ENCODE measurements at places on chromosomes 6 and 20. TPM values are rescaled to one million over a fixed set of nuclear protein-coding genes. Genes with fewer than 3 reads are reported as not detected.

DNA sequence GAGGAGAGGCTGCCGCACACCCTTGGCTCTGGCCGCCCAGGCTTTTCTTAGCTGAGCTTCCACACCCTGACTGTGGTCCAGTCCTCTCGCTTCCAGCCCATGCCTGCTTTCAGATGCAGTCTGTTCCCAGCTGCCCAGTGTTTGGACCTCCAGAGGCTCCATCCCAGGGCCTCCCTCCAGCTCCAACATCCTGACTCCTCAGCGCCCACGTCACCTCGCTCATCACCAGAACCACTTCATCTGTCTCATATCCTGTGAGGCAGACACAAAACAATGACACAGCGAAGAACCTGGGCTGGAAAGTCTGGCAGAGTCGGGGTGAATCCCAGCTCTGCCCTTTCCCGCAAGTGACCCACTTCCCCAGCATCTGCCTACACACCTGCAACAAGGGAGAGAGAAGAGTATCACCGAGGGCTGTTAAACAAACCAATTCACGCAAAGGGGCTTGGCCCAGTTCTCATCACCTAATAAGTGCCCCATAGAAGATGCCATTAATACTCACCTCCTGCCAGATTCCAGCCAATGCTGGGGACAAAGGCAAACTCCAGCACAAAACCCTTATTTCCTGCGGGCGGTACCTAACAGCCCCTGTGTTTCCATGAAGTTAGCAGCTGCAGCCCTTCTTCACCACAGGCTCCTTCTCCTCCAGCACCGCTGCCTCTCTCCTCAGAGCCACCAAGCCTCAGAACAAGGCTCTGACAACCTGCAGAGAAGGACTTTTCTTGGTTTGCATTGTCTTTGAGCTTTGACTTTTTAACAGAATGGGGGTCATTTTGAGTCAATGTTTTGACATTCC, 133.4 kb upstream of the CDH4 start:
- DNase-seq: no peak

DDO gene
- 0.73 TPM for polyA plus RNA-seq

DNA sequence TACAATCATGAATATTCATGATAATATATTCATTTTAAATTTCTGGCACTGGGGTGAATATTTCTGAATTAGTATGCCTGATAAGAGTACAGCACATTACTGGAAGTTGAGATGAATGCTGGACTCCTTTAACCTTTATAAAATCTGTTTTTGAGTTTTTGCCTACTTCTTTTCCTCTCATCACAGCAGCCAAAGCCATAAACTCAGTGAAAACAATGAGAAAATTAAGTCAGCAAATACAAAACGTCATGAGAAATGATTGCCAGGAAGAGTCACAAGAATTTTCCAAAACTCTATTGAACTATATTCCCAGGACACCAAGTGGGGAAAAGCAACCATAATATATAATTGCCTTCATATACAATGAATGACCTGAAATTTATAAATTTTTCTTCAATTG, 837.6 kb downstream of the TBC1D32 start:
- no peak for DNase-seq

GRCh38 chr20:40156600-40157317, 532.3 kb downstream of the MAFB start:
- DNase-seq: no peak

SLC17A4 gene
- 0.45 TPM for polyA plus RNA-seq

HLA-F gene
- polyA plus RNA-seq: 51.1 TPM

DNA sequence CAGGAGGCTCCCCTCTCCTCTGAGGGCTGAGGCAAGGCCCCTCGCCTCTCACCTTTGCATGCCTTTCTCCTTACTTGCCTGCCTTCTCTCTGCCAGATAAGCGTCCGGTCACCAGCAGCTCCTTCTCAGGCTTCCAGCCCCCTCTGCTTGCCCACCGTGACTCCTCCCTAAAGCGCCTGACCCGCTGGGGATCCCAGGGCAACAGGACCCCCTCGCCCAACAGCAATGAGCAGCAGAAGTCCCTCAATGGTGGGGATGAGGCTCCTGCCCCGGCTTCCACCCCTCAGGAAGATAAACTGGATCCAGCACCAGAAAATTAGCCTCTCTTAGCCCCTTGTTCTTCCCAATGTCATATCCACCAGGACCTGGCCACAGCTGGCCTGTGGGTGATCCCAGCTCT, 21.3 kb upstream of the PPARD start:
- DNase-seq: no peak

DNA sequence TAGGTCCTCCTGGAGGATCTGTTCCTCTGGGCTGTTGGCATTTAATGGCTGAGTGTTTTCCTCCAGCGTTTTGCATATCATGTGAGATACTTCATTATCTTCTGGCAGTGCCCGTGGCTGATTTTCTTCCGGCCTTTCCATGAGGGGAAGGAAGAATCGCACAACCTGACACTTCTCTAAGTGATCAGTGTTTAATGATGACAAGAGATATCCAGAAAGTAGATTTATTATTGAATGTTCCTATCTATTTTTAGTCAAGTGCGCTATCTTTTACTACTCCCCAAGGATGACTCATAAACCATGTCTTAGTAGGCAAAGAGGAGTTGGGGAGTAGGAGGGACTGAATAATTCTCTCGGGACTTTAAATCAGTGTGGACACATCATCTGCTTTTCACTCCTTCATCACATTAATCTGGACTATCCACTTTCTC, 149.7 kb downstream of the PLCB4 start:
- DNase-seq: no peak

DNA sequence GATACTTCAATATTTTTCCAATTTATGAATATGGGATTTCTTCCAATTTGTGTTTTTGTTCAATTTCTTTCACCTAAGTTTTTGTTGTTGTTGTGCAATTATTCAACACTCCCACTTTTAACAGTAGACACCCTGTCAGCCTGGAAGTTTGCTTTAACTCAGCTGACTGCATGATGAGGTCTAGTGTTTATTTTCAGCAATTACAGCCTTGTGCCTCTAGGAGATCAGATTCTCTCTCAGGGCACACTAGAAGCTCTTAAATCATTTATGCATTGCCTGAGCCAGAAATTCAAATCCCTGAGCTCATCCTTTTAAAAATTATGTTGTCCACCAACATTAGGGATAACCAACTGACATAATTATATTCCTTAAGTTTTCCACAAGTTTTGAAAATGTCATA, 85.7 kb downstream of the MRAP2 start:
- DNase-seq: no peak

RAET1L gene
- polyA plus RNA-seq: not detected

DNA sequence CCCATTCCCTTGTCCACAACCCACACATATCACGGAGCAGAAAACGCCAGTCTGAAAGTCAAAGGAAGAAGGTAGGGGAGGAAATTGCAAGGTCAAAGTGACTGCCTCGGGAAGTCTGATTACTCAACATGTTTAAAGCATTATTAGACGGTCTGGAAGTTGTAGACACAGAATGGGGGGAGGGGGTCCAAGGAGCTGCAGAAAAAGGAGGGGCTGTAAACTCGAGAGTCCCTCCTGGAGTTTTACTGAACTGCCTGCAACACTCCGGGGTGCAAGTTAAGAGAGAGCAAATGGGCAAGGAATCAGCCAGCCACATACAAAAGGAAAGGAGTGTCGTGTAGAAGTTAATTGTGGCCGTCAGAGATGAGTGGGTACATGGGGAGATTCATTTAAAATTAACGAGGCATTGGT, 417.7 kb upstream of the JARID2 start:
- no peak for DNase-seq

DNA sequence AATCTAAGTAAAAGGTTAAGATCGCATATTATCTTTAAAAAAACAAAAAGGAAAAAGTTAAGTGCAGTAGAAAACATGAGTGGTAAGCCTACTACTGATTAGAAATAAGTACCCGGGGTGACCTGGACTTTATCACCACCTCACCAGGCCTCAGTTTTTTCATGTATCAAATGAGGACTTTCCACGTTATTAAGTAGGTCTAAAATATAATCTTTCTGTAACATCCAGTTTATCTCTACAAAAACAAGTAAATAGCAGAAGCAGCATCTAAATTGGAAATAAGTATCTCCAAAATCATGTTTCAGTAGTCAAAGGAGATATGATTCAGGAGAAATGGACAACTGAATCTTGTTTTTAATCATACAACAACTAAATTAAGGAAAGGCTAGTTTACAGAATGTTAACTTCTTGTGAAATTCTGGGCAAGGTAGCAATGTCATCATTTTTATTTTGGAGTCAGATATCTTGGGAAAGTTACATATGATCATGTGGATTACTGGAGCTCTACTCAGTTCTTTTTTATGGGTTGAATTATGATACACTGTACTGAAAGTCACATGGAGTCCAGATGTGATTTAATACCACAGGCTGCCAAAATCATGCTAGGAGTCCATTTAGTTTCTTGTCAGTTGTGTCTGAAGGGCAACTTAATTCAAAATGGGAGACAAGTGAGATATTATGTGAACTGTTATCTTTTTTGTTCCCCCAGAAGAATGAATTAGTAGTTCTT, 114.7 kb upstream of the PRL start:
- DNase-seq: no peak

- DNase-seq: no peak
Measured at GRCh38 chr20:60063739-60064380, 105.6 kb downstream of the CDH26 start.

ERVFRD-1 gene
- 0.16 TPM for polyA plus RNA-seq

DNA sequence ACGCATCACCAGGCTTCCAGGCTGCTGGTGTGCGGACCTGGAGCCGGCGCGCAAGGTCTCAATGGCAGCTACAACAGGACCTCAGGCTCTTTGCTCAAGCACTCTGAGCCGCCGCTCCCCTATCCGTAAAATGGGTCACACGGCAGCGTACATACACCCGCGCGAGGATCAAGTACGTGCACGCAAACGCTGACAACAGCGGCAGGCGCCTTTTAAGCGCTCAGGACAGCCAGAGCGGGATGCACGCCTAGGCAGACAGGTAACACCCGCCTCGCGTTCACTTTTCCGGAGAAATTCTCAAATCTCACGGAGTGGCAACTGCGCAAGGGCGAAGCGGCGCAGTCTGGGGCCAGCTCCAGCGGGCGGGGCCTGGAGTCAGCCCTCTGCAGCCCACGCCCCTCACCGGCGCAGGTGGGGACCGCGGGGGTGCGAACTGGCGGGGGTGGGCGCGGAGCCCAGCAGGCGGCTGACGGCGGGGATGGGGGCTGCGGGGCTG, 535 bp downstream of the EXOC2 start:
- peak; percentile 74 for DNase-seq

DNA sequence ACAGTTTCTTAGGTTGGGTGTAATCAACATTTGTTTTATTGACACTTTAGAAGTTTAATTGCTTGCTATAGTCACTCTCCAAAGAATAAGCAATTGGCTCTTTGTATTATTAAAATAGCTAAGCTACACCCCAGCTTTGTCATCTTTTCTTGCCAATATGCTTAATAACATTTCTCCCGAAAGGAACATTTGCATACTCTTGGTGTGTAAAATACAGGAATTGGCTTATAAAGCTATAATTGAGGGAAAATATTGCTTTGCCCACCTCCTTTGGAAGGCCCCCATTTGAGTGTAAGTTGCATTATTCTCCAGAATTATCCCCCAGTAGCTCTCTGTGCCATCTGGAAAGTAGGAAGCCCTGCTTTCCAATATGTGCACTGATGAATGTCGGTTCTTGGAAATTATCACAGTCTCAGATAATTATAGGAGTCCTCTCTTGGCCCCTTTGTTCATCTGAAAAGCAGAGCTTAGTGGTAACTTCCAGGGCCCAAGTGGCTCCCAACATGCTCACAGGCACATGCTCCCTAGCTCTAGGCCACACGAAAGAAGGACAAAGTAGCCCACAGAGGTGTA, 92.4 kb upstream of the B3GAT2 start:
- DNase-seq: no peak

DNA sequence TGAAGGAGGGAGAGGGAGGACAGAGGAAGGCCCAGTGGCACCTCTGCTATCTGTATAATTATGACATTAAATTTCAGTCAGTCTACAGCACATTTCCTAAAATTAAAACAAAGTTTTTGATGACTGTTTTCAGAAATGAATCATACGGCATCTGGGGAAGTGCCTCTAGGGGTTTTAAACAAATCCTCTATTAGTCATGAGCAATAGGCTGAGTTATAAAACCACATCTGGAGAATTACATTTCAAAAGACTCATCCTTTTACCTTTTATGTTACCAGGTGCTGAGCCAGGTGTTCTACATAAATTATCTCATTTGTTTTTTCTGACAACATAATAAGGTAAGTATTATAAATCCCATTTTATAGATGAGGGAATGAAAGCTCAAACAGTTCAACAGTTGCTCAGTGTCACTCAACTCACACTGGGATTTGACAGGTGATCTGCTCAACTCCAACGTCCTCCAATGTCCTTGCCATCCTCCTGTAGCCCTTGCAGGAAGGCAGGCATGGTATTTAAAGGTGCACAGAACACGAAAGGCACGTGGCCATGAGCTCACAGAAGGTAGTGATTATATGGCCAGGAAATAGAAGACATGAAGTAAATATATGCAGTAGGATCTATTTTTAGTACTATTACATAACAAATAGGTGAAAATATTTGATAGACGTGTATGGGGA, 184.2 kb upstream of the MAN1A1 start:
- DNase-seq: no peak

DNA sequence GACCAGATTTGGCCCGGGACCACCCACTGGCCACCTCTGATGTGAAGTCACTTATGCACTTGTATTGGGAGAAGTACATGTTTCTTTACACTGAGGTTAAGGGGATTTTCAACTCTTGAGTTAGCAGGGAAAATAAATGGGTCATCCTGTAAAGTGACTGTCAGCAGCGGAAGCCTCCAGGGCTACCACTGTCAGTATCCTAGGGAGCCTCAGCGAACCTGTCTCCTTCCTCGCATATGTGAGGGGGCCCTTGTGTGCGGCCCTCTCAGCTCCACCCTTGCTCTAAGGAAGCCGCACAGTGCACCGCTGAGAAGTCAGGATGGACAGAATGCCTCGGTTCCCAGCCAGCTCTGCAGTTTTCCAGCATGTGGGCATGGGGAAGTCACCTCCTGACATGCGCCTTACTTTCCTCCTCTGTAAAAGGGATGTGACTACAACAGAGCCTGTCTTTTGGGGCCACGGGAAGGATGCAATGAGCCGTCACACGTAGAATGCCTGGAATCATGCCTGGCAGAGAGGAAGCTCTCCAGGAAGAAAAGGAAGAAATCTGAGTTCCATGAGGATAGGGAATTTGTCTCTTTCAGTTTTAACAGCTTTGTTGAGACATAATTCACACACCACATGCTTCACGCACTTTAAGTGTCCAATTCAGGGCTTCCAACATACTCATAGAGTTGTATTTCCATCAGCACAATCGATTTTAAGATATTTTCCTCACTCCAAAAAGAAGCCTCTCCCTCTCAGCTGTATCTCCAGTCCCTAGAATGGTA, 115.4 kb downstream of the SYCP2 start:
- DNase-seq: peak; percentile 2

DNA sequence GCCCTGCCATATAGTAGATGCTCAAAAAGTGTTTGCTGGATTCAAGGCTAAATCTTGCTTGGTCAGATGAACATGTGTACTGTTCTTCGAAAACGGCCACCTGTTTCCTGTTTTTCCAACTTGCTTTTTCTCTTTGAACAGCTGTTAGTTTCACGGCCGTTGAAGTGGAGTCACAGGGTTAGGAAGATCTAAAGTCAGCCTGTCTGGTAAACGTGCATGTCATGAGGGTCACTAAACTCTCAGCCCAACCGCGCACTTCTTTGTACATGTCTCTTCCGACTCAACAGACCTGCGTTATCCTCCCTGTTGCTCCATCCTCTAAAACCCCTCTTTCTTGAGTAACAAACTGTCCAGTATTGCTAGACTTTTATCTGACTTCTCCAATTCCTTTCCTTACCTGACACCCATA, 93.2 kb upstream of the MAN1A1 start:
- DNase-seq: peak; percentile 28
